Cortex of kidney (tissue), 1 donor: ENCODE measurements at places on chromosomes 4 and X.

GRCh38 chr4:79201971-79202370, 123.9 kb downstream of the NAA11 start:
- DNase-seq = no peak

- DNase-seq = no peak
These were observed 21.1 kb downstream of the SLC25A53 start for GRCh38 chrX:104135677-104136076.

DNA sequence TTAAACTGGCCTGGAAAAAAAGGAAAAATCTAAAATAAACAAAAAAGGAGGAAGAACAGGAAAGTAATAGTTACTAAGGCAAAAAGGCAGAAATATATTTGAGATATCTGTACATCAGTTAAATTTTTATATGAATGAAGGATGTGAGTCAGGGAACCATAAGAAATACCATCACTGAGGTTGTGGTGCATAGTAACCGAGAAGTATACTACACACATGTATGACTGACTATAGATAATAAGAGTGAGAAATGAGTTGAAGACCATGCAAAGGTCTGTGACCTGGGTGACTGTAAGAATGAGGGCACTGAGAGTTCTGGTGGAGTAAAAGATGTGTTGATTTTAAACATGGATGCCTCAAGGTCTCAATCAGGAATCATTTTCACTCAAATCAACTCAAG, 220.6 kb upstream of the FAM241A start:
- DNase-seq = no peak

- DNase-seq = no peak
These were observed 138.3 kb downstream of the SH3KBP1 start for GRCh38 chrX:19748896-19749680.

GRCh38 chr4:95526075-95526474, 22.7 kb downstream of the UNC5C start:
- DNase-seq = no peak

DNA sequence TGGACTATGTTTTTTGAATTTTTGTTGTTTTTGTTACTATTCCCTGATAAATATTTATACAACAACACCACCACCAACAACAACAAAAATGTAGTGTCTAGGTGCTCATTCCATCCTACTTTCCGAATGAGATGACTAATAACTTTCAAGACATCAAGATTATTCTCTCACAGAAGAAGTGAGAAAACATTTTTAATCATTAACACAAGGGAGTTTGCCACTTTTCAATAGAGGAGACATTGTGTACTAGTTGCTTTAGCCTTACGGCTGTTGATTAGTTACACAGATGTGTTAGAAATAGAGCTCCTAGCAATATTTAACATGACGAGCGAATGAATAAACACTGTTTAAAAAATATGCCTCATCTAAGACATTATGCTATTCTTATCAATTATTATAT, 898.8 kb downstream of the C4orf33 start:
- DNase-seq = no peak

DNA sequence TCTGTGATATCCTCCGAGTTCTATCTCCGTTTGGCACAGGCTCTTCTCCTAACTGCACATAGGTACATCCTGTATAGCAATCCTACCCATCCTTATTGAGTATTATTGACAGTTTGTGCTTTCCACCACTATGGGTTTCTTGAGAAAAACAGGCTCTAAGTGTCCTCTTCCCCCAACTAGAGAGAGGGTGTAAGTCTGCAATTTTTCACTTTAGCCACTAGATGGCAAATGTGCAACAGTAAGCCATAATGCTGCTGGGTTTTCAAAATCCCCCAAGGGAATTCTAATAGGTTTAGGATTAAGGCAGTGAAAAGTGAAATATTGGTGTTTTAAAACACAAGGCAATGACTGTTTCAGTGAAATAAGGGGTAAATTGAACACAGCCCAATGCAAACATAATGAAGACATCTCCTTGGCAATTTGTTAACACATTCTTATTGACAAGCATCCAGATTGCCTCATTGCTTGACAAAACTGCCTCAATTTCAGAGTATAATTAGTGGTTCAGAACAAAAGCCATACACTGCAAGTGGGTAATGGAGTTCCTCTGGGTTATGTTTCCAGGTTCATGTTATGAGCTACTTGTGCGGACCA, 239.0 kb upstream of the HTR2C start:
- no peak for DNase-seq

GRCh38 chr4:77126809-77127208, 30.2 kb upstream of the CCNG2 start:
- no peak for DNase-seq

GRCh38 chr4:75002381-75002780, 69.5 kb downstream of the PARM1 start:
- no peak for DNase-seq

GRCh38 chr4:80587871-80588385, 252.4 kb downstream of the CFAP299 start:
- no peak for DNase-seq

DNA sequence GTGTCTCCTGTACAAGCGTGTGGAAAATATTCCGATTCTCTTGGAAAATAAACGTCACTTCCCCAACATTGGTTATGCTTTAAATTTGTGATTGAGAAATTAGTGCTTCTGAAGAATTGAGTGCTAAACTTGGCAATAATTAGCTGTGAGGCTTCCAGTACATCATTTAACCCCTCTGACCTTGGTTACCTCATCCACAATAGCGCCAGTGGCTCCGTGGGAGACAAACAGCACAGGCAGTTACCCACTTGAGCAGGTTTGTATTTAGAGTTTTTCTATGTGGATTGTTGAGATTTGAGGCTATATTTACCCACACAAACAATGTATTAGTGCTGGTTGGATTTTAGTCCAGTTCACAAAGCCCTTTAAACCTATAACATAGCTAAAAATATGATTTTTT, 476.5 kb downstream of the NKX6-1 start:
- no peak for DNase-seq

- DNase-seq = no peak
These were observed 48.4 kb upstream of the PAK3 start for GRCh38 chrX:111047575-111047974.

DNA sequence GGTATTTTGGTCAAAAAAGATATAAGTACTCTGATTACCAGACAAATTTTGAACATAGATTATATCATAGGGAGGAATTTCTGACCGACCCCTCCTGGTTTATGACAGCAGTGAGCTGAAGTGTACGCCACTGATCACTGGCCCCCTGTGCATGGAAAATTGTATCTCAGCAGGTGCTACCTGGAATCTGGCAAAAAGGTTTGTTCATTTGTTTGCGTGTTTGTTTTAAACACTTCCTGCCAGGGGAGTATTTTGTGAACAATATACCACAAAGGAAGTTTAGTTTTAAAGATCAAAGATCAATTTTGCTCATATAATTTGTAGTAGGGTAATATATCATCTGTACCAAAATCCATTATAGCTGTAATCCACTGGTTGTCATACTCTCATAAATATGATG, 219.7 kb upstream of the TENM3 start:
- no peak for DNase-seq

GRCh38 chrX:103727115-103727514, 16.4 kb downstream of the TMEM31 start:
- no peak for DNase-seq

DNA sequence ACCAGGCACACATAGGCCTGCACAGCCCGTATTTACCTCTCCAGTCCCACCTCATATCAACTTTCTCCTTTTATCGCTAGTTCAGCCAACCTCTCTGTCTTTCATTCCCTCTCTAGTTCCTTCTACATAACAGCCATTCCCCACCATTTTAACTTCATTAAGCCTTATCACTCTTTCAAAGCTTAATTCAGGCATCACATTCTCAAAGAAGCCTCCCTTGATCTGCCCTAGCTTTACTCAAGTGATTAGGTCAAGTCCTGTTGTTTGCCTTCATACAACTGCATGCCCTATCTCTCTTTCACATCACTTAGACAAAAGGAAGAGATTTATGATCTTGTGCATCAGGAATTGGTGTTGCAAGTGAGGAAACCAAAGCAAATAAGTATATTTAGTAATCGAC, 74.2 kb downstream of the ALPK1 start:
- no peak for DNase-seq

- DNase-seq = no peak
These were observed 52.6 kb downstream of the SULT1B1 start for GRCh38 chr4:69707807-69708206.

DNA sequence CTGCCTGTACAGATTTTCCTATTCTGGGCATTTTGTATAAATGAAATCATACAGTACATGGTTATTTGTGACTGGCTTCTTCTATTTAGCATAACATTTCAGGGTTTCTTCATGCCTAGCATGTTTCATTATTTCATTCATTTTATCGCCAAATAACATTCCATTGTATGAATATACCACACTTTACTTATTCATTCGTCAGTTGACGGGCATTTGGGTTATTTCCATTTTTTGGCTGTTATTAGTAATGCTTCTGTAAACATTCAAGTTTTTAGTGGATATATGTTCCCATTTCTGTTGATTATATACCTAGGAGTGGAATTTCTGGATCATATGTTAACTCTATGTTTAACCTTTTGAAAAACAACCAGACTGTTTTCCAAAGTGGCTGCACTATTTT, 47.5 kb downstream of the INTS12 start:
- DNase-seq = no peak

- no peak for DNase-seq
These were observed 46.3 kb downstream of the COL4A5 start for GRCh38 chrX:108485960-108486359.

DNA sequence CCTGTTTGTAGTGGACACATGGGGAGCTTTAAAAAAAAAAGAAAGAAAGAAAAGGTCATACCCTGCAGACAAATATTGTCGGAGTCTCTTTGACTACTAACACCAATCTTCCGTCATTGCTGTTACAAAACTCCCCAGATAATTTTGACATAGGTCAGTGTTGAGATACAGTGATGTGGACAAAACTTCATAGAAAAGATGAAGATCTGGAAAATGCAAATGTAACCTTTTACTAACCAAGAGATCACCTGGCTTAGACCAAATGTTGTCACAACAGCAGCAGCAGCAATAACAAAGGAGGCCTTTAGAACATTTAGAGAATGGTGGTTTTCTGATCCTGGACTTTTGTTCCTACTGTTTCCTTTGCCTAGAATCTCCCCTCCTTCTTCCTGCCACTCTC, 8.1 kb upstream of the COMMD8 start:
- DNase-seq = no peak

- DNase-seq = no peak
These were observed 27.3 kb upstream of the CDKN2AIP start for GRCh38 chr4:183416879-183417755.

DNA sequence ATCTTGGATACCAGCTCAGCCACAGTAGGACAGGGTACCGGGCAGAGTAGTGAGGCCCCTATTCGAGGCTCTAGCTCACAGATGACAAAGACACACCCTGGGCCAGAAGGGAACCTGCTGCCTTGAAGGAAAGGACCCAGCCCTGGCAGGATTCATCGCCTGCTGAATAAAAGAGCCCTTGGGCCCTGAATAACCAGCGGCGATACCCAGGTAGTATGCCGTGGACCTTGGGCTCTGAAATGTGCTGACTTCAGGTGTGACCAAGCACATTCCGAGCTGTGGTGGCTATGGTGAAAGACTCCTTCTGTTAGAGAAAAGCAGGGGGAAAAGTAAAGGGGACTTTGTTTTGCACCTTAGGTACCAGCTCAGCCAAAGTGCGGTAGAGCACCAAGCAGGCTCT, 14.6 kb downstream of the MED14 start:
- DNase-seq = no peak

- DNase-seq = no peak
These were observed 672.9 kb downstream of the ADGRL3 start for GRCh38 chr4:61872983-61873382.

DNA sequence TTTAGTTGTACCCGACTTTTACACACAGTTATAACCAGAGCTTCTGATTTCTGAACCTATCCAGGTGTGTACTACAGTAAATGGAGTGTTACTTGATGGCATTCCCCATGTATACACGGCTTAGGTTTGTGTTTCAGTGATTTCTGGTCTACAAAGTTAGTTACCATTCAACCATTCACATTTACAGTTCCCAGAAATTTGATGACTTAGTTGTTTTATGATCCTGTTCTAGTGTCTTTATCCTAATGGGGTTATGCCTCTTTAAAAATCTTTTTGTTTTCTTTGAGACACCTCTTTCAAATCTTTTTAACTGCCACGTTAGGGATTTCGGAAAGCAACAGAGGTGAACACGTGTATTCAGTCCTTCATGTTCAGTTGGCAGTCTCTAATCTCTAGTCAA, 23.4 kb downstream of the CPEB2 start:
- no peak for DNase-seq

GRCh38 chr4:165583341-165583740, 204.5 kb downstream of the CPE start:
- DNase-seq = no peak

DNA sequence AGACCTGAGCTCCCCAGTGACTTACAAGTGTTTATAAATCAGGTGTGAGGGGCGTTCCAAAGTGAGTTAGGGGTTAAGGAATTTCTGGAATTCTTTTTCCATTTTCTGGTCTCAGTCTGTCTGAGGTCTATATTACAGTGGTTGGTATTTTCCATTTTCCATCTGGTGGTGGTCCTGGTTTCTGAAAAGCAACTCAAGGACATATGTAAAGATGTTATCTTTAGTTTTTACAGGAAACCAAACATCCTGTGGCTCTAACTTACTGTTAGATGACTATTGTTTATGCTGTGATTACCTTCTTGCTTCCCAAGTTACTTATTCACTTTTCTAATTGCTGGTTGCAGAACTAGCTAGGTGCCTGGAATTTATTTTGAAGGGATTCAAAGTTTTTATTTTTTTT, 53.5 kb upstream of the IL21 start:
- DNase-seq = no peak

GRCh38 chr4:76147454-76148141, 599 bp downstream of the NUP54 start:
- no peak for DNase-seq

DNA sequence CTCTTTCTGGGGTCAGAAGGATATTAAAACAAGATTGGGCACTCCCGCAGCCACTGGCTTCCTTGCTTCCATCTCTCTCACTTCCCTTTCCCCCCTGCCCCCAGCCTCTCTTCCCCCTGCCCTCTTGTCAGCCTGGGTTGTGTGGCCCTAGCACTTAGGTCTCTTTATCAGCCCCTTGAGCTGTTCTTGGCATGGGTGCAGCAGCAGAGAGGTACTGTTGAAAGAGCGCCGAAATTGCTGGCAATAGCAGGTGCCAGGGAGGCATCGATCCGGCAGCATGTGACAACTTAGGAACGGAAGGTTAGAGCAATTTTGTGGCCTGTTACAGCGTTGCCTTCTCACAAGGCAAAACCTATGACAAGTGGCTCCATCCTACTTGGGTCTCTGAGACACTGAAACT, 333.1 kb upstream of the IGFBP7 start:
- DNase-seq = no peak

GRCh38 chr4:2816401-2816954, 23.6 kb downstream of the SH3BP2 start:
- DNase-seq = no peak

- DNase-seq = no peak
These were observed 75.5 kb downstream of the NSUN7 start for GRCh38 chr4:40825014-40825838.

DNA sequence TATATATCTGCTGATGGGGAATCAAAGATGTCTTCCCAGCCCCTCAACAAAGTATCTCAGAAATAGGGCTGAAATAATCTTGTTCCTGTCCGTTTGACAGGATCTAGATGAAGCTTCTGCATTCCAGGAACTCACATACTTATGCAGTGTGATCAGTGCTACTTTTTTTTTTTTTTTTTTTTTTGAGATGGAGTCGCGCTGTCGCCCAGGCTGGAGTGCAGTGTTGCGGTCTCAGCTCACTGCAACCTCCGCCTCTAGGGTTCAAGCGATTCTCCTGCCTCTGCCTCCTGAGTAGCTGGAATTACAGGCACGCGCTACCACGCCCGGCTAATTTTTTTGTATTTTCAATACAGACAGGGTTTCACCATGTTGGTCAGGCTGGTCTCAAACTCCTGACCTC, 36.4 kb downstream of the DHX15 start:
- DNase-seq = no peak
